ENCODE measurements at places on chromosomes 12 and 14.

- DNase-seq, result no peak
Observed at GRCh38 chr12:462936-463705, 3.4 kb downstream of the B4GALNT3 start.

DNA sequence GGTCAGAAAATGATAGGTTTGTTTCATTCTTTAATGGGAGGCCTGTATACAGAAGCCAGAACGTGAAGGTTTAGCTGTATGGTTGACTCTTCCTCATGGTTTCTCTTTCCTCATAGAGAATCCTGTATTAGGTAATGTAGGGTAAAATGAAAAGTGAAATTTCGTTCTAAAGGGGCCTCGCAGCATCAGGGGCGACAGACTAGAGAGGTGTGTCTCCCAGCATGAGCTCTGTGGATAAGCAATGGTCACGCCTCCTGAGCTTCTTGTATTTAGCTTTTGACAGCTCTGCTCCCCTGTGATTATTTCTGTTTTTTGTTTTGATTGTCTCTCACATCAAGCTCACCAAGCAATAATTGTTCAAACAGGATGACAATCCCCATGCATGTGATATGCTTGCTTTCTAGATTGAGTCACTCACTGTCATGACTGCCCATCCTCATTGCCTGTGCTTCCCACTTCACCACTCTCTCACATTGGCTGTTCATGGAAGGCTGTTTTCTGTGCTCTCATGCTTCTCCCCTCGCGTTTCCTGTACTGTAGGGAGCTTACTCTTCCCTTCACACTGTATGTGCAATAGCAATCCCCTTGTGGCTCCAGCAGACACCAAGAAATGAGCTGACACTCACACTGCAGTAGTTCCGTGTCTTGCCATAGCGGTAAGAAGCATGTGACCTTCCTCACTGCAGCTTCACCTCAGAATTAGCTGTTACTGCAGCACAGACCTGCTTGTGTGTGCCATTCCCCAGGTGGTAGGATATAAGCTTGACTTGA lies 44.0 kb downstream of the RAD52 start:
- no peak for DNase-seq

DNA sequence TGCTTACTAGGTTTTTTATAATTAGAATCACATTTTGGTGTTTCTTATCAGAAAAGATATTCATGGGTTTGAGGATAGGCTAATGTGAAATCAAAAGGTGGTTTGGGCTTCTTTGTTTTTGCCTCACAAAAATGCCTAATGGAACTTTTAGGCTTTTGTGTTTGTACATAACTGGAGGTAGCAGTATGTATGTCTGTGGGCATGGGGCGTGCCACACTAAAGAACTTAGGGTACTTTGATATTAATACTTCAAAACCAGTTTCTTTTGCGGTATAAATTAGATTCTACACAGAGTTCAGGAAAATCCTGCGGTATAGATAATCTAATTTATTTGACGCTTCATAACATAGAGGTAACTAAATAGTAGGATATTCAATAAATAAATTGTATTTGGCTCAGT lies 1.9 kb downstream of the ETV6 start:
- DNase-seq, result no peak

DNA sequence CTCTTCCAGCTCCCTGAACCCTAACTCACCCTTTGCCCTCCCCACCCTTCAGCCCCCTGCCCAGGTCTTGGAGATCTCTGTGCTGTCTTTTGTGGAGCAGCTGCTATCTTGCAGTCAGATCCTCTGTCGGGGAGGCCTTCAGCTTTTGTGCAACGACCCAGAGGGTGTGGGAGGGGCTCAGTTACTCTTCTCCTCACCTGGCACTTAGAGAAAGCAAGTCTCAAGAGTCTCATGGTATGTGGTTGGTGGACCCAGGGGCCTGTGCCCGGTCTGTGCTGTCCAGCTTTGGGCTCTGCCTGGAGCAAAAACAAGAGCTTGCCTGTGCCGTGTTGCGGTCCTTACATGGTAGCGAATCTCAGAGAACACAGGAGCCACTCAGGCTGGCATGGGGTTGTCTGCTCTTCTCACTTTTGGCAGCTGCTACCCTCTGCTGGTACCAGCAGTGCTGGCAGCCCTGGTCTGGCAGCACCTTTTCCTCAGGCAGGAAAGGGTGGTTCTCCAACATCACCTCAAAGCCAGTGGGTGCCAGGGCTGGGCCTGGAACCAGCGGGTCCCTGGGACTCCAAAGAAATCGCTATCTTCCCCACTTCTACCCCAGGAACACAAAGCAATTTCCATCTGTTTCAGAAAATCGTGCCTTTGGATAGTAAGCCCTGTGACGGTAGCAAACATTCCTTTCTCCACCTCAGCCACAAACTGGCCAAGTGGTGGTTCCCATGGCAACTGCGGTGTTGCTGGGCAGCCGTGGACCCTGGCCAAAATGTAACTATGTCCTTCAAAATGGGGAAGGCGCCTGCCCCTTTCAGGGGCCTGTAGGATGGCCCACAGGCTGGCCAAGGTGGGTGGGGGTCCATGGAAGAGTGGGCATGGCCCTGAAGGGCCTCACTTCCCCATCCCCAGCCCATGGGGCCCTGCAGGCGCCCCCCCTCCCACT lies 90.0 kb downstream of the RIN3 start:
- DNase-seq, result peak; percentile 62

DNA sequence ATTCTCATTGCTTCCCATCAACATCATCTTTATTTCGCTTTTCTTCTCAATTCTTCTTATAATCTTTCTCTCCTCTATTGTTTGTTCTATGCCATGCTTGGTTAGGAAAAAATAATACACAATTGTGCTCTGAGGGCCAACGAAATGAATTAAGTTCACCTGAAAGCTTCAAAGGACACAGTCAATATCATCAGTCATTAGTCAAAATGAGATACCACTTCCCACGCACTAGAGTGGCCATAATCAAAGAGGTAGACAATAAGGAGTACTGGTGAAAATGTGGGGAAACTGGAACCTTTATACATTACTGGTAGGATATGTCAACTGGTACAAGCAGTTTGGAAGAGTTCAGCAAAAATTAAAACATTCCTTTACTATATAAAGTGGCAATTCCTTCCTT lies 91.5 kb downstream of the TMTC1 start:
- no peak for DNase-seq

Data from CD4-positive, alpha-beta T cell treated with Interleukin-2 at 100 ng/mL for 4 hours (primary cell).